Activated T-cell treated with anti-CD3 and anti-CD28 coated beads, Interleukin-2, amount 50 U/mL, for 24 hours (primary cell): ENCODE measurements at places on chromosomes 13 and 19.

DNA sequence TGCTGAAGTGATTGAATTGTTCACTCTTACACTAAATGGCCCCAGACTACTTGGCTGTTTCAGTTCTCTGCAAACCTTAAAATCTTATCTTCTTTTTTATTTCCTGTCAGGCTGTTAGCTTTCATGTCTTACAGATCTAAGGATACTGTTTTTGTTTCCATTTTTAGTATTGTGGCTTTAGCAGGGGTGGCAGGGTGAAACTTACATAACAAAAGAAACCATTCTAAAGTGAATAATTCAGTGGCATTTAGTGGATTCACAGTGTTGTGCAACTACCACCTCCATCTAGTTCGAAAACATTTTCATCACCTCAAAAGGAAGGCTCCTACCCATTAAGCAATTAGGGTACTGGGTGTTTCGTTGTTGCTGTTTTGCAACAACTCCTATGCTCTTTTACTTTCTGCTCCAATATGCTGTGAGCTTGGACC is 19.8 kb downstream of the TMEM272 start:
- DNase-seq: peak; percentile 5

- peak; percentile 76 for DNase-seq
These were observed 598 bp upstream of the LPAR2 start for GRCh38 chr19:19628501-19629134.

DNA sequence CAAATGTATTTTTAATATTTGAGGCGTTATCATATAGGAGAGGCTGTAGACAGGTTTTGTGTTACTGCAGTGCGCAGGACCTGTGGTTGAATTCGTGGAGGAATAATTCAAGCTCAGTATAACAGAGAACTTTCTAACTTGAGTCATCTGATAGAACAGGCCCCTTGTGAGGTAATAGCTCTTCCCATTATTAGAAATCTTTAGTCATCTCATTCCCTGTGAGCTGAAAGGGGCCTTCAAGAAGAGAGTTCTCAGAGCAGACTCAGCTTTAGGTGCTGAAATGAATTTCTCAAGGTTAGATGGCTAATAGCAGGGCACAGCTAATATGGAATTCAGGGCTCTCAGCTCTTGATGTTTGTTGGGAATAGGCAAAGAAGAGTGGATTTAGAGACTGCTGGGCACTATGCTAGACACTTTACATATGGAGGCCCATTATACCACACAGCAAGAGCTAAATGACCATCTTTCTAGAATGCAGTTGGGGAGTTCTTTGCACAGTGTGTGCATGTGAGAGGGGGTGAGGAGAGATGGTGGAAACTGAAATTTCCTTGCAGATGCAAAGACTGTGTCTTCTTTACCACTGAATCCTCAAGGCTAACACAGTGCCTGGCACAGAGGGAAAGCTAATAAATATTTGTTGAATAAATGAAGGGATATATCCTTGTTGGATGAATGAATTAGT is 89.5 kb downstream of the DGKH start:
- DNase-seq: no peak

DNA sequence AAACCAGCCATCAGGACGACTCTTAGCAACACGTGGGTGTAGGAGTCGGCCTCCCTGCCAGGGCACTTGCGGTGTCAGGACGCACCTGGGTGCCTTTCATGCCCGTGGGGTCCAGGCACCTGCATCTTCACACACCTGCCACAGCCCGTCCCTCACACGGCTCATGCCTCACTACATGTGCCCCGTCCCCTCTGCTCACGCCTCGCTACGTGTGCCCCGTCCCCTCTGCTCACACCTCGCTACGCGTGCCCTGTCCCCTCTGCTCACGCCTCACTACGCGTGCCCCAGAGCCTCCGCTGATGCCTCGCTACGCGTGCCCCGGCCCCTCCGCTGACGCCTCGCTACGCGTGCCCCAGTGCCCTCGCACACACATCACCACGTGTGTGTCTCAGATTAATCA is 58.0 kb upstream of the F7 start:
- DNase-seq: no peak

GRCh38 chr19:41019346-41019745 is 28.3 kb downstream of the CYP2B6 start:
- DNase-seq: no peak
